NCI-H1092 (cell line): ENCODE measurements at places on chromosomes 6 and 20.

DNA sequence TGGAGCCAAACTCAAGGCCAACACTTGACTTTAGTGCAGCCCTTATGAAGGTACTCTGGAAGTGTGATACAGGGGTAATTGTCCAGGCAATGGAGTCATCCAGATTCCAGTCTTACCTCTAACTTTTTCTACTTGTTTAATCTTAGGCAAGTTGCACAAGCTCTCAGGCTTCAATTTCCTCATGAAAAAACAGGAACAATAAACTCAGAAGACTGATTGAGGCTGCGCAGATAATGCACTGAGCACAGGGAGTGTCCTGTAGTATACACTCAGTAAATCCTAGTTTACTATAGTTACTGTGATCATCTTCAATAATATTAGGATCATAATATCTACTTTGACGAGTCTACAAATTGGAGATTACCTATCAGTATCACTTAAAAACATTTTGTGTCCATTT lies 127.5 kb upstream of the SMLR1 start:
- no peak for DNase-seq

GRCh38 chr20:47876311-47877088 lies 91.2 kb upstream of the SULF2 start:
- DNase-seq: no peak

DNA sequence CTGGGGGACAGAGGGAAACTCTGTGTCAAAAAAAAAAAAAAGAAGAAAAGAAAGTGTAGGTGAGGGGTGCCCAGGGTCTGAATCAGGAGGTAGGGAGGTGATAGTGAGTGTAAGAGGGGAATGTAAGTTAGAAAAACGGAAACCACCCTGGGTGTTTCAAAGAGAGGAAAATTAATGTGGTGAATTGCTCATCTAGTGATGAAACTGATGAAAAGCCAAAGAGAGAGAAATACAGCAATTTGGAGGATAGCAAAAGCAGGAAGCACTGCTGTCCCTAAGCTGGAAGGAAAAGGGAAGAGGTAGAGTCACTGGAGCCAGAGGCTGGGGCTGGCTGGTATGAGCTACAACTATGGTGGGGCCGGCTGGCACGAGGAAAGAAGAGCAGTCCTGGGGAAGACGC lies 85.0 kb upstream of the CEP85L start:
- no peak for DNase-seq

DNA sequence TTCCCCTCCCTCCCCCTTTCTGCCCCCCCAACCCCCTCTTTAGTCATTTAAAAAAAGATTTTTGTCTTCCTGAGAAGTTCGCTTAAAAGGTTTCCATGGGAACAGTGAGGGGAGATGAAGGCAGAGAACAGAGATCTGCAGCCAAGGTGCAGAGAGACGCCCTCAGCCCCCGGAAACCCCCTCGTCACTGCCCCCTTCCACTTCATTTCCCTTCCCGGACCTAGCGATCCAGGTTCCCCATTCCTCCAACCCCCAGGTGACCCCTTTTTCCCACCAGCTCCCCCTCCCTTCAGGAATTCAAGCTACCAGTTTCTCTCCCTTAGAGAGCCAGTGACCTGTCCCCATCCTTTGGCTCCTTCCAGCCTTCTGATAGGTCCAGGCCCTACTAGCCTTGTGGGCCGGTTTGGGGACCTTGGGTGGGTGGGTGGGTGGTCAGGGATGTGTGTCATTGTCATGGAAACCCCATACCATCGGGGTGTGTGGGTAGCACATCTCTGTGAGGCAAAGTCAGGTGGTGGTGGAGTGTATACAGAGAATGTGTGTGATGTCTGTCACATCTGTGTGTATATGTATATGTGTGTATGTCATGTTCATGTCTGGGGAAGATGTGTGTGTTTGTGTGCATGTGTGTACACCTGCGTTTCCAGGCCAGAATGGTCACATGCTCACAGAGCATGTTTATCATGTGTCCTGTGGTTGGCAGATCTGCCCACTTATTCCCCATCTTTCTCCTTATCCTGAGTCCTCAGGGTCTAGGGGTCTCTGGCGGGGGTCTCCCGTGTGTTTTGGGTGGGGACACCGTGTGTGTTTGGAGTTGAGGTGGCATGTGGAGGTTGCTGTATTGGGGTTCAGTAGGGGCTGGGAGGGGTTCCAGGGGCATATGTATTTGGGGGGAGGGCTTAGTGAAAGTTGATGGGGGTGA lies 7.0 kb downstream of the SYNGAP1 start:
- no peak for DNase-seq

DNA sequence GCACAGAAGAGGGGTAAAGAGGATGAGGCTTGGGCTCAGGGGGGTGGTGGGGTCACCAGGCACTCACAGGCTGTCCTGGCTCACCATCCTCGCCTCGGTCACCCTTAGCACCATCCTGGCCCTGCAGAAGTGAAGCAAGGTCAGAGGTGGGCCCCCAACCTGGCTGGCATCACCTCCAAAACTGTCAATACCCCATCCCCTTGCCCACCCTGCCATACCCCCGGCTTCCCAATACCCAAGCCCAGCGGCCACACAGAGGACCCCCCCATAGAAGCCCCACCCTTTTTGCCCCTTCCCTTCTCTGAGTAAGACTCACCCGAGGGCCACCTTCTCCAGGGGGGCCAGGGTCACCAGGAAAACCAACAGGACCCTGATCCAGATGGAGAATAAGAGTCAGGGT lies 23.6 kb downstream of the COL11A2 start:
- no peak for DNase-seq

GRCh38 chr20:62587757-62588402 lies 54.4 kb upstream of the SLCO4A1 start:
- no peak for DNase-seq

DNA sequence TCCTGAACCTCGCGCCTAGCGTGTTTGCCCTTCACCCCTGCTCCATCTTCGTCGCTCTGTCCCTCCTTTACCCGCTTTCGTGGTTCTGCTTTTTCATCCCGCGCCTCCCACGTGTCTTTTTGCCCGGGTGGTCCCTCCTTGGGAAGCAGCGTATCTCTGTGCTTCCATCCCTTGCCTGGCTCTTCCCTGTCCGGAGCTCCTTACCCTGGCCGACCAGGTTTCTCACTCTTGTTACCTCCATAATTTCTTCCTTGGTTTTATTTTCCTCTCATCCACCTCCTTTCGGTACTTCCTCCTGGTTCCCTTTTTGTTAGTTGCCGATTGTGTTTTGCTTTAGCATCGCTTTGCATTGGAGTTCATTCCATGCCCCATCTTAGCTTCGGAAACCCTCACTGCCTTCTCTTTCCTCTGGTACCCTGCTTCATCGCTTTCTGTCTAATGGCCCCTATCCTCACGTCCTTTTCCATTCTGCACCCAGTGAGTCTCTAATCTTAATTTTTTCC lies 735 bp downstream of the FAM135A start:
- no peak for DNase-seq
